ENCODE measurements at places on chromosomes 7 and 10. TPM values are rescaled to one million over a fixed set of nuclear protein-coding genes. Genes with fewer than 3 reads are reported as not detected.

DNA sequence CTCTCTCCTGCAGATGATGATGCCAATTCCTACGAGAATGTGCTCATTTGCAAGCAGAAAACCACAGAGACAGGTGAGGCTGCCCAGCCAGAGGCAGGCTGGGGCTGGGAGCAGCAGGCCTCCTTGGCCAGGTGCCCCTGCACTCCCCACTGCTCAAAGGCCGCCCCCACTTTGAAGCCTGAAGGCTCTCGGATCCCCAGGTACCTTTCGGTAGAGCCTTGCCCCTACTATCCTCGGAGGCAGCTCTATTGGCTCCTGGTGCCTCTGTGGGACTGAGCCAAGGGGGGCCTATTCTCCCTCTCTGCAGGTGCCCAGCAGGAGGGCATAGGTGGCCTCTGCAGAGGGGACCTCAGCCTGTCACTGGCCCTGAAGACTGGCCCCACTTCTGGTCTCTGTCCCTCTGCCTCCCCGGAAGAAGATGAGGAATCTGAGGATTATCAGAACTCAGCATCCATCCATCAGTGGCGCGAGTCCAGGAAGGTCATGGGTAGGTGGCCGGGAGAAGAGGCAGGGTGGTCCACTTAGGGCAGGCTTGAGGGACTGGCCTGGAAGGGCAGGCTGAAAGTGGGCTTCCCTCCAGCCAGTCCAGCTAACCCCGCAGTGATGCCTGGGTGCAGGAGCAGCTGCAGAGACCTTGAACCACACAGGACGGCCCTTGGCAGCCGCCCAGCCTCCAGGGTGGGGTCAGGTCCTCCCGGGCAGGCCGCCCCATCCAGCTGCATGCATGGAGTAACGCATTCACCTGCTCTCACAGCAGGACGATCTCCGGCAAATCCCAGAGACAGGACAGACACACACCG lies 14.1 kb downstream of the LAT2 start:
- no peak for DNase-seq

GRCh38 chr10:22854935-22855421 lies 72.9 kb upstream of the ARMC3 start:
- DNase-seq, result no peak

DNA sequence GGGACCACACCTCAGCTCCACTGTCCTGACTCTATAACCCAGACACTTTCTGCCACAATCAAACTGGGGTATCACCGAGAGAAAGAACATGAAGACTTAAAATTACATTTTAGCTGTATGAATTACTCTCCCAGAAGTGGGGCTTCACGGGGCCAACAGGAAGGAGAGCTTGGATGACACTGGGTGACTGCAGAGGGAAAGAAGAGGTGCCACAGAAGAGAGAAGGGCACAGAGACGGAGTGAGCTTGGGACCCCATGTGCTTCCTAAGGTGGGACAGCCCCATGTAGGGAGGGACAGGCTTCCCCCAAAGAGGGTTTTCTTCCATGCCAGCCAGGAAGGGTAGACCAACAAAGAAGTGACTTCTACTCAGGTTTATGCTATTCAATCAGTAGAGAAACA lies 162.0 kb upstream of the RHEB start:
- DNase-seq, result no peak

DNA sequence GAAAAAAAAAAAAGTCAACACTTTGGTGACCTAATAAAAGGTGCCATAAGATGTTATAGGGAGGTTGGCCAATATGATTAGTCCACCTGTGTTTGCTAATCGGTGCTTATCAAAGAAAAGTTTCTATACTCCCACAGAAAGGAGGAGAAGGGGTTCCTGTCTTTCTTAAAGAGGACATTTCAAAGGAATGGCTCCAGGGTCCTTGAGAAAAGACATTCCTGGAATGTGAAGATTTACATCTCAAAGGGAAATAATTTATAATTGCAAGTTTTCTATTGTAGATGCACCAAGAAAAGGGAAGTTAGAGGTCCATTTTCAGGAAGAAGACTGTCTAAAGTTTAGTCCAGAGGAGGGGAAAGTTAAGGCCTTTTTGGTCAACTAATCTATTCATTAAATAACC lies 715.3 kb downstream of the NXPH1 start:
- no peak for DNase-seq

DNA sequence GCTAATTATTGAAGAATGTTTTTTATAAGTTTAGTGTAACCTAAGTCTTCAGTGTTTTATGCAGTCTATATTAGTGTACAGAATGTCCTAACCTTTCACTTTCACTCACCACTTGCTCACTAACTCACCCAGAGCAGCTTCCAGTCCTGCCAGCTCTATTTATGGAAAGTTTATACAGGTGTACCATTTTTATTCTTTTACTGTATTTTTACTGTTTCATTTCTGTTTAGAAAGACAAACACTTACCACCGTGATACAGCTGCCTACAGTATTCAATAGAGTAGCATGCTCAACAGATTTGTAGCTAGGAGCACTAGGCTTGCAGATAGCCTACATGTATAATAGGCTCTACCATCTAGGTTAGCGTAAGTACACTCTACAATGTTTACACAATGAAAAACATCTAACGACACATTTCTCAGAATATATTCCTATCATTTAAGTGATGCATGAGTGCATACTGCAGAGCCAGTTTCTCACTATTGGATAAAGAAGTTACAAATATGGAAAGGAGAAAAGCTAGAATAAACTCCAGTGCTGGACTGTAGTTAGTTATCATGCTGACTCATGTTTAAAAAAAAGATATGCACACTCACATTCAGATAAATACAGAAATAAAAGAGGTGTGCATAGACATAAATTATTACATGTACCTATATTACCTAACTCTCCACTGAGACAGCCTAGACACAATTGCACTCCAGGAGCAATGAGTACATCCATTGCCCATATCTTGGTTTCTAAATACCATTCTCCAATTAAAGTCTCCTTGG lies 30.4 kb downstream of the STEAP1B start:
- no peak for DNase-seq

DNA sequence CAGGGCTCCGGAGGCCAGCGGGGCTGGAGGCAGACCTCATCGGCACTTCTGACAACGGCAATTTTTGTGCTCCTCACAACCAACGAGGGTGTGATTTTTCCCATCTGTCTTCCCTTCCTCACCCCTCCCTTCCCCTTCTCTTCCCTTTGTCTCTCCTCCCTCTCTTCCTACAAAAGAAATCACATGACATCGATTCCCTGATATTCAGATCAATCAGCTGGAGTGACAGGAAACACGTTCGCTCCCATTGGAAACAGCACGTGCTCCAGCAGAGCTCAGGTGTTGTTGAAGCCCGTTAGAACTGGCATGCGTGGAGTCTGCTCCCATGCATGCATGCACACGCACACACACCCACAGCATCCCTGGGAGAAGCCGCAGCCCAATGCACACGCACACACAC lies 222.4 kb downstream of the PTPRN2 start:
- DNase-seq, result no peak

- DNase-seq, result no peak
These were observed 72.9 kb downstream of the ARHGAP21 start for GRCh38 chr10:24650669-24651391.

HOXA10 gene
- 142 TPM for polyA plus RNA-seq

ZNF25 gene
- polyA plus RNA-seq, result 13.9 TPM
